Activated naive CD4-positive, alpha-beta T cell treated with Interleukin-2 at 50 U/mL for 16 hours (primary cell): ENCODE measurements at places on chromosomes 7 and 10.

DNA sequence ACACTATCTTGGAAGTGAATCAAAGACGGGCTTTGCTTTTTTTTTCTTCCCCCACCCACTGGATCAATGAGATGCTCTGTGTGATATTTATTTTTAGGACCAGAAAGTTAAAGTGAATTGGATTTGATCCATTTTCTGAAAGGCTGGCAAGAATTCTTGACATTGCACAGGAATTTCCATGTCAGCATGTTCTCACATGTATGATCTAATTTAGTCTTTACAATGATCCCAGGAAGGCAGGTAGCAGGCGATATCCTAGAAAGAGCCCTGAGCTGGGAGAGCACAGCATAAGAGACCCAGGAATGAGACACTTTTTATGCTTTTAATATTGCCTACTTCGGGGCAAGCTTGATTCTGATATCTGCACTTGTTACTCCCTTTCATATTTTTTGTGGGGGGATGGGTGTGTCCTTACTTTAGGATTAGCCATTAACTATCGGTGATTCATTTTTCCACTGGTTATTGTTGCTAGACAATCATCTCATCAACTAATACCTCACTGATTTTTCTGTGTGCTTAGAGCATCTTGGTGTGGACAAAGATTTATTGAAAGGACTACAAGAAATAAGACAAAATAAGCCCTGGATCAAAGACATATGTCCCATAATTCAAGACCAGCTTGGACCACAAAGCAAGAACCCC, 58.1 kb downstream of the NRP1 start:
- DNase-seq, result no peak

- no peak for DNase-seq
Measured at GRCh38 chr7:150332852-150333635, 8.4 kb downstream of the RARRES2 start.

DNA sequence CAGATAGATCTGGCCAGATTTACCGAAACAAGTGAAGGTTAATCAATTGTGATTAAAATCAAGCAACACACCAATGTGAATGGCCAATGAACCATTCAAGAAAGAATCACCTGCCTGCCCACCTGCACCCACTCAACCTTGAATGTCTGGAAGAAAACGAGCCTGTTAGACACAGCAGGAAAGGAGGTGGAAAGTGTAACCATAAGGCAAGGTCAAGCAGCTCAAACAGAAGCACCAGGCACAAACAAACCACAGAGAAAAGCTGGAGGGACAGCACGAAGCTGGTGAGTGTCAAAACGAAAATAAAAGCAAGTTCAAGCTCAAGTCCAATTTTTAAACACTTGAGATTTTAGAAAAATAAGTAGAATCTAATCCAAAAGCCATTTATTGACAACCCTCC, 64.9 kb downstream of the STEAP1B start:
- no peak for DNase-seq

DNA sequence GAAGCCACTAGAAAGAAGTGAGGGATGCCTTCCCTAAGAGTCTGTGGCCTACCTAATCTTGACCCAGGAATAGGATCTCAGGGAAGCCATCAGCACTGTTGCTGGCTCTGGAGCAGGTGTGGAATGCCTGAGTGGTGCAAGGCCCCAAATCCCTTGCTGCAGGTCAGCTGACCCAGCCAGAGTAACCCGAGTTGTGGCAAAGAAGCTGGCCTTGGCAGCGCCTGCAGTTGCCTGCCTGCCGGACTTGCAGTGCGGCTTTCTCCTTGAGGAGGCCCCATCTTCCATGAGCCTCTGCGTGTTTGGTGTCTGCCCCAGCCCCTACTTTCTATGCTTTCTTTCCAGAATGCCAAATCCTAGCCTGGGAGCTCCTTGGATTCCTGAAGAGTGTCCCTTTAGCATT, 5.8 kb downstream of the KIAA1217 start:
- DNase-seq, result no peak

- no peak for DNase-seq
Measured at GRCh38 chr7:36571190-36571560, 153.1 kb downstream of the AOAH start.

DNA sequence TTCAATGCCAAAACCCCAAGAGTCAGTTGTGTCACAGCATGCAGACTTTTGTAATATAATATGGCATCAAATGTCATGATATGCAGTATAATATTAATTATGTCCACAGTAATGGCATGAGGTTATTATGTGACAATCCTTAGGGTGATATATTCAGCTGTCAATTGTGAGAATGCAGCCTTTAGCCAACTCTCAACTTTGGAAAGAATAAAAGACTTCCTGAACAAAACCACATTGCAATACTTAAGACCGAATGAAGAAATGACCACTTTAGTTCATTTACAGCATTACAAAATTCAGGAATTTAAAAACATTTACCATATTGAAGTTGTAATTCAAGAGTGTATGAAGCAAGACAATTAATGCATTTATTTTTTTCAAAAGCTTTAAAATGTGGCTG, 45.4 kb downstream of the CPVL start:
- no peak for DNase-seq

- no peak for DNase-seq
Measured at GRCh38 chr7:1210321-1210978, 22.2 kb upstream of the UNCX start.
